ENCODE measurements at places on chromosomes 7 and 10.

DNA sequence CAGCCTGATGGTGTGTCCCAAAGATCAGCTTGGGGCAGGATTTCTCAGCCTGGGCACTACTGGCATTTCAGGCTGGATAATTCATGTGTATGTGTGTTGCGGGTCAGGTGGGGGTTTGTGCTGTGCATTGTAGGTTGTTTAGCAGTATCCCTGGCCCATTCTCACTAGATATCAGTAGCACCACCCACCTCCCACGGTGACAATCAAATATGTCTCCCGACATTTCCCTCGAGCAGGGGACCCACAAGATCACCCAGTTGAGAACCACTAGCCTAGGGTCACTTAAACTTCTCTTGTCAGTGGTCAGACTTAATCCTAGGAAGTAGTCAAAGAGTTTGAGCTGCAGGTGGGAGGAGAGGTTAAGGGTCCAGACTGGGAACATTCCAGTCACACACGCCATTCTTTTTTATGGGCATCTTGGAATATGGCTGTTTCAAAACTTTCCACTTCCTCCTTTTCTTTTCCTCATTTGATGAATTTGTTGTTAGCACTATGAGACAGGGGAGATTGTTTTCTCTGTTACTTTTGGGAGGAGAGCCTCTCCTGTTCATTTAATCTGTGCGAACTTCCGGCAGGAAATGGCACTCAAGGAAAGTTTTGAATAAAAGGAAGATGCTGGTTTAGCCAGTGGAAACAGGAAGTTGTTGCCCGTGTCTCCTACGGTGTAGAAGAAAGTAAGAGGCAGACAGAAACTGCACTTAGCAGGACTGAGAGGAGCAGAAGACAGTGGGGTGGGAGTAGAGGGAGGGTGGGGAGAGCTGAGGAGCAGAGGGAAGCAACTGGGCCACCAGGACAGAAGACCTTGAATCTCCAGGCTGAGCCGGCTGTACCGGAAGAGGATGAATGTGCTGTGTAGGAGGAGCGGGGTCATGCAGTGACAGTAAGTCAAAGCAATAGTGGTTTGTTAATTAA is 17.6 kb upstream of the EXOC6 start:
- no peak for DNase-seq

GRCh38 chr7:1530946-1531262 is 402 bp downstream of the MAFK start:
- DNase-seq, result no peak

DNA sequence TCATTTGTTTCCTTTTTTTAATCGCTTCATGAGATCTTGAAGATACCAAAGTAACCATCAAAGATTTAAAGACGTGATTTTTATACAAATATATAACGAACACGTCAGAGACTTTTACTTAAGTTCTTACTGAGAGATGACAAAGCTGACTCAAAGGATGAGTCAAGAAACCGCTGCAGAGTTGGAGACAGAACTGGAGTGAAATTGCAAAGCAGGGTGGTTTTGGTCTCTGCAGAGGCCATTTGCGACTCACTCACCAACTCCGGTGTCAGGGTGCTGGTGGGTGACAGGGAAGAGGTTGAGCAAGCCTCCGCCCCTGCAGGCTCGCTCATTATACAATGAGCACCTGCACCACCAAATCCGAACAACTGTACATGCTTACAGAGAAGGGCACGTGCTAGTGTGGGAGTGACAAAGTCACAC is 75.2 kb downstream of the DNAJB6 start:
- peak; percentile 18 for DNase-seq

- DNase-seq, result no peak
Measured at GRCh38 chr7:112985377-112985987, 101.1 kb downstream of the GPR85 start.

DNA sequence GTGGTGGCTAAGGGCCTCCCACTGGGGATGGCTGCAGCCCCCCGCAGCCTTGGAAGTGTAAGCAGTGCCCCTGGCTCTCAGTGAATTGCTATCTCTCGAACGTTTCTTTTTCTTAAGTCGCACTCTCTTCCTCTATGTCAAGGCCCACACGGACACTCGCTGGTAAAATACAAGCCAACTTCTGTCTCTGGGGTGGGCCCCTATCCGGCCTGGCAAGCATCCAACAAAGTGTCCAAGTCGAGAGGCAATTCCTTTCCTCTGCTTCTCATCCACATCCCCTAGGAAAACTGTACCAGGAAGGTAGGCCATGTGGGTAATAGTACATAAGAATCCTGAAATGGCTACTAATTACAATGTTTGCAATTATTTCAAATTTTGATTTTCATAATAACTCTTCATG is 194.9 kb upstream of the MGMT start:
- no peak for DNase-seq

DNA sequence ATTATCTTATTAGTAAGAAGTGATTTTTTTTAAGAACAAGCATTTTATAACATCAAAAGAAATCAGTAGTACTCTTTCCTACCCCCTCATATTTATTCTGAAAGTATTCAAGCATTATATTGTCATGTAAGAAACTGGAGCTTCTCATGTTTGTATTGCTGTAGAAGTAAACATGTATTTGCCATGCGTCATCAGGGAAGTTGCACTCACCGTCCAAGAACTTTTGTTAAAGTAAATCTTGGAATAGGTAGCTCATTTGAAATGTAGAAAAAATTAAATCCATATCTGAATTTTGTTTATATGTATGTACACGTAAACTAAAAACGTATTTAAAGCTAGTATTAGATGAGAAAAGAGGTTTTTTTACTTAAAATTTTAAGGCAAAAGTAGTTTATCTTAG is 96.8 kb downstream of the PTEN start:
- no peak for DNase-seq

DNA sequence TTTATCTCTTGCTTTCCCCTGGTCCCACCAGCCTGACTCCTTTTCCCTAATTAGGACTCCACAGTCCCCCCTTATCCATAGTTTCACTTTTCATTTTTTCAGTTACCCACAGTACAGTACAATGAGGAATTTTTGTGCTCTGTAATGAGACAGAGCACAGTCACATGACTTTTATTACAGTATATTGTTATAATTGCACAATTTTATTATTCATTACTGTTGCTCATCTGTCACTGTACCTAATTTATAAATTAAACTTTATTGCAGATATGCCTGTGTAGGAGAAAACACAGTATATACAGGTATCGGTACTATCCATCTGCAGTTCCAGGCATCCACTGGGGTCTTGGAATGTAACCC is 125.4 kb downstream of the KCNMA1 start:
- no peak for DNase-seq

GRCh38 chr10:132628966-132629900 is 91.6 kb downstream of the INPP5A start:
- no peak for DNase-seq

GRCh38 chr7:24609570-24609969 is 36.3 kb downstream of the PALS2 start:
- DNase-seq, result no peak

GRCh38 chr7:70696201-70696754 is 435.7 kb upstream of the GALNT17 start:
- DNase-seq, result no peak

DNA sequence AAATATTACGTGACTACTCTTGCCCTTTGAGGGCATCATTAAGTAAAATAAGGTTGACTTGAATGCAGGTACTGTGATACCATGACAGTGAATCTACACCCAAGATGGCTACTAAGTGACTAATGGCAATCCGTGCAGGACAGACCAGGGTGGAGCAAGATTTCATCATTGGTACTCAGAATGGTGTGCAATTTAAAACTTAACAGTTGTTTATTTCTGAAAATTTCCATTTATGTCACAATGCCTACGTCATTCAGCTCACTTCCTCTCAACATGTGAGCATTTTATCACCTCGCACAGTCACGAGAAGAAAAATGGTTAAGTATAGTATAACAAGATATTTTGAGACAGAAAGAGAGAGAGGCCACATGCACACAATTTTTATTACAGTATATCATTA is 50.3 kb upstream of the MET start:
- DNase-seq, result no peak

GRCh38 chr7:158959954-158960353 is 103.6 kb downstream of the DYNC2I1 start:
- DNase-seq, result no peak

- DNase-seq, result no peak
Measured at GRCh38 chr10:52653263-52653909, 119.2 kb downstream of the MBL2 start.

DNA sequence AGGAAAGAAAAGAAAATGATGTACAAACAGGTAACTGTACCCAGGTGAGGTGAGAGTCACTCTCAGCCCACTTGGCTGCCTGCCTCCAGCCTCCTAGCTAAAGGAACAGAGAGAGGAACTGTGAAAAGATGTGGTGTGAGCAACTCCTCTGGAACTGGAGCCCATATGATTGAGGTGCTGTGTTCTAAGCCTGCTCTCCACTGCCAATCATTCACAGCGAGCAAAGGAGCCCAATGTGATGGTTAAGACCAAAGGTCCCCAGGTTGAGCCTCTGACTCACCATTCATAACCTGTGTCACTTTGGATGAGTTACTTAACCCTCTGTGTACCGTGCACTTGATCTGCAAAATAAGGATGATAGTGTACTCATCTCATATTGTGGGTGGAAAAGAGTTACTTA is 868.1 kb upstream of the AUTS2 start:
- no peak for DNase-seq

GRCh38 chr7:47714669-47715607 is 133.0 kb upstream of the TNS3 start:
- no peak for DNase-seq

GRCh38 chr7:79176859-79177477 is 276.5 kb downstream of the MAGI2 start:
- no peak for DNase-seq

DNA sequence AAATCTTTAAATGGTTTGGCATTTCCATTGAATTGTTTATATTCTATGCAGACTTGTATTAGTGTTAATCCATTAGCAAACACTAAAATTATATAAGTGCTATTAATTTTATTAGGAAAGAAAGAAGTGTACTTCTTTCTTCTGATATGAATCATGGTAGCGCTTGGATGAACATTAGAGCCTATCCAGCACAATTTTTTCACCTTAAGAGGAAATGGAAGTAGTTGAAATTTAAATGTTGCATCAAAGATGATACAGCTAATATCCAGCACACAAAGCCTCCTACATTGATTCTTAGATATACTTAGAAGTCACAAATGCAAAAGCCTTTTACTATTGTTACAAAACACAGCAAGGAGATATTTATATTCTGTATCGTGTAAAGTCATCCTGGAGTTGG is 174.5 kb downstream of the AHR start:
- no peak for DNase-seq

GRCh38 chr7:148303295-148304082 is 287.1 kb upstream of the C7orf33 start:
- no peak for DNase-seq

- DNase-seq, result no peak
Measured at GRCh38 chr10:3094609-3095036, 27.3 kb downstream of the PFKP start.

GRCh38 chr7:142801601-142802295 is 31.0 kb downstream of the PRSS2 start:
- no peak for DNase-seq

DNA sequence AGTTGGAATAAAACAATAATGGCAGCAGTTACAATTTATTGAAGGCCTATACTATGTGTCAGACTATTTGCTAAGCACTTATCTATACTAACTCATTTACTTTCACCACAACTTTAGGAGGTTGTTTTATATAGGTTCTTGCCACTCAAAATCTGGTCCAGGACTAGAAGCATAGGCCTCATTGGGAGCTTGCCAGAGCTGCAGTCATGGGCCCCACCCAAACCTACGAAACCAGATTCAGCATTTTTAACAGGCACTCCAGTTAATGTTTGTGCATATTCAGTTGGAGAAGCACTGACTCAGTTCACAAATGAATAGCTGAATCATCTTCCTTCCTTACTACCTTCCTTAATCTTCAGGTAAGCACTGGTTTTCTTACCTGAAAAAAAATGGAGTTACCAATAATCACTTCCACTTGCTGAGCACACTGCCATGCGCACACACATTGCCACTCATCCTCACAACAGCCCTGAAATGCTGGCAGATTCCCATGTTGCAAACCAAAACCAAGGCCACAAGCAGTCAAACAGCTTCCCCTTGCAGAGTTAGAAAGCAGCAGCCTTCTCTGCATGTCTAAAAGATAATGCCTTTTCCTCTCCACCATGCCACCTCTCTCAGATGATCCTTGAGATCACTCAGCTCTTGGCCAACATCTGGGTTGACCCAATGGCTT is 122.4 kb downstream of the SLC16A9 start:
- no peak for DNase-seq

DNA sequence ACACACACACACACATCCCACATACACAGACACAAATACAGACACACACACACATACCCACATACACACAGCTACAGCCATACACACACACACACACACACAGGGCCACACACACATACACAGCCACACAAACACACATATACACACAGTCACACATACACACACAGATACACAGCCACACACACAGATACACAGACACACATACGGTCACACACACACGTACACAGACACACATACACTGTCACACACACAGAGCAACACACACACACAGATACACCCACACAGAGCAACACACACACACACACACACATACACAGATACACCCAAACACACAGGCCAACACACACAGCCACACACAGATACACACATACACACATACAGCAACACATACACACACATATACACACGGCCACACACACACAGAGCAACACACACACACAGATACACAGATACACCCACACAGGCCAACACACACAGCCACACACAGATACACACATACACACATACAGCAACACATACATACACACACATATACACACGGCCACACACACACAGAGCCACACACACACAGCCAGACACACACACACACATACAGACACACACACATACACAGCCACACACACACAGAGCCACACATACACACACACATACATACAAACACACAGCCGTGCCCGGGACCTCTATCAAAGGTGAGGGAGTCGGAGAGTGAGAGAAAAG is 22.3 kb downstream of the KCP start:
- no peak for DNase-seq

DNA sequence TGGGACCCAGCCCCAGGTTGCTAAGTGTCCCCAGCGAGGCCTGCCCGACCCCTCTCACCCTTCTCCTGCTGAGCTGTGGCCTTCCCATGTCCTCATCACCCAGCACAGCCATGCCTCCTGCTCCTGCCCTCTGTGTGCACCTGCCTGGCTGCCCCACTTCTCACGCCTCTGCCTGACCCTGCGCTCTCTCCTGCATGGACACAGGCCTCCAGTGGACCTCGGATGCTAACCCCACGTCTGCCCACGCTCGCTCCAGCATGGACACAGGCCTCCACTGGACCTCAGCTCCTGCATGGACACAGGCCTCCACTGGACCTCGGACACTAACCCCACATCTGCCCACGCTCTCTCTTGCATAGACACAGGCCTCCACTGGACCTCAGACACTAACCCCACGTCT is 111.6 kb downstream of the ADARB2 start:
- no peak for DNase-seq

- no peak for DNase-seq
Measured at GRCh38 chr7:134420424-134421125, 38.3 kb downstream of the AKR1B1 start.

GRCh38 chr10:4477664-4478063 is 348.3 kb upstream of the AKR1E2 start:
- DNase-seq, result no peak
